ENCODE measurements at places on chromosomes 6 and 20.
A peak's percentile ranks its signal among the peaks of the same experiment; 100 is the strongest.

GRCh38 chr20:57394121-57395082 lies 3.2 kb downstream of the RBM38 start:
- DNase-seq = no peak

DNA sequence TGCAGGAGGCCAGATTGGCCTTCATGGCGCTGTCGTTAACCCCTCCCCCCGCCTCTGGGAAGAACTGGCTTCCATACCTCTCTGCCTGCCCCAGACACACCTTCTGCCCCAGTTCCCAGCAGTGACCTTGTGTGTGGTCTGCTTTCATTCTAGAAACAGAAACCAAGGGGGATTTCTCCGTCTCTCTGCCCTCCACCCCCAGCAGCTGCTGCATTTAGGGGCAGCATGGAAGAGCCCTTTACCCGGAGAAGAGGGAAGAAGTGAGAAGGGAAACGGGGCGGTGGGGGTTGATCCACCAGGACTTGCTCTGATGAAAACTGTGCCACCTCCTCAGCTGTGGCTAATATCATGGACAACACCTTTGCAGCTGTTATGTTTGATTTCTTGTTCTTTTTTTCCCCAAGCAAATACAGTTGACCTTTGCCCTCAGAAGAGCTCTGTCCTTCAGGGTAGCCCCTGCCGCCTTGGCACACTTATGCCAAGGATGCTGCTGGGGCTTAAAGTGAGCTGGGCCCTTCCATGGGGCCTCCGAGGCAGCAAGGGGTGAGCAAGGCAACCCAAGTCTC lies 6.1 kb downstream of the GLP1R start:
- DNase-seq = no peak

- no peak for DNase-seq
These were observed 160.1 kb downstream of the SCP2D1 start for GRCh38 chr20:18973529-18974173.

DNA sequence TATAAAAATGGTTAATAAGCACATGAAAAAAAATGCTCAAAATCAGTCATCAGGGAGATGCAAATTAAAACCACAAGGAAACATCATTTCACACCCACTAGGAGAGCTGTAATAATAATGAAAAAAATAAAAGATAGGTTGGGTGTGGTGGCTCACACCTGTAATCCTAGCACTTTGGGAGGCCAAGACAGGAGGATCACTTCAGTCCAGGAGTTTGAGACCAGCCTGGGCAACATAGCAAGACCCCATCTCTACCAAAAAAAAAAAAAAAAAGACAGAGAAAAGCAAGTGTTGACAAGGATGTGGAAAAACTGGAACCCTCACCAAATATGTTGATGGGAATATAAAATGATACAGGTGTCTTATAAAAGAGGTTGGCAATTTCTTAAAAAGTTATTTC lies 3.0 kb upstream of the MYLK4 start:
- no peak for DNase-seq

DNA sequence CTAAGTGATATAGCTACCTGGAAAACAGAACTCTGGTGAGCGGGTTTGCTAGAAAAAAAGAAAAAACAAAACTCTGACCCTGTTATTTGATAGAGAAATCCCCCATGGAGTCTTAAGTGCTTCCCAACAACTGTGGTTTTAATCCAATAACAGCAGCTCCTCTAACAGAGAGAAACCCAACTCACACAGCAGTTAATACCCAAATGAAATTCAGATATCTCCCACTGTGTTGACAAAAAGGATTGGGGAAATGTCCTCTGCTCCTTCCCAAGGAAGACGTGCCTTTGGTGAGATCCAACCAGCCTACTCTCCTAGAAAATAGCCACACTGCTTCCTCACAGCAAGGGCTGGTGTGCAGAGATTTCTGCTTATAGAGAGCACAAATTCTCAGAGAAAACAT lies 200.4 kb upstream of the FBXL4 start:
- no peak for DNase-seq

GRCh38 chr6:111997853-111998208 lies 56.1 kb upstream of the CCN6 start:
- no peak for DNase-seq

- DNase-seq = no peak
These were observed 10.7 kb upstream of the SLC17A4 start for GRCh38 chr6:25743868-25744267.

DNA sequence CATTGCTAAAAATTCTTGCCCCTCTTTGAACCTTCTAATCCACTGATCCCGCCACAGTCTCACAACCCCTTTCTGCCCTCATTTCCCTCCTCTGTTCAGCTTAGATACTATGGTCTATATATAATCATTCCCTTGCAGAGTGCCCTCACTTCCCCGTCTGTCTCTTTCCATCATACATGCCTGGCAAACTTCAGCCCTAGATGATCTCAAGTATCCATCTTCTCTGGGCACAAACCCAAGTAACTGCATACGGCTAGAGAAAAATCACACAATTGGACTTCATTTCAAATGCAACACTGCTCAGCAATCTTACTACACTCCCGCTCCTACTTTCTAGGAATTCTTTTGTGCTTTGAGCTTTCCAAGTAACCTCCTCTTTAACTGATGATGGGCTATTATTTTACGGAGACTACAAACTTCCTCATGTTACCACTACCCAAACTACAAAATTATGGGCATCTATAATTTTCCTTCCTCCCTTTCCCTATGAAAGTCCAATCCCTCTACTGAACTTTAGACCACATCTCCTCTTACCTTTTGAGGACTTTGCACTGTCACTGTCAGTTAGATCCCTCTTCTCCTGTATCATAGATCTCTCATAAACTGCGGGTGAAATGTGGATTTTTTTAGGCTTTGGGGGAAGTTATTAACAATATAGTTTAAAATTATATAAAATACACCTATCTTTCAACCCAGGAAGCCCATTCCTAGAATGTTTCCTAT lies 135.6 kb downstream of the BTBD9 start:
- DNase-seq = no peak

DNA sequence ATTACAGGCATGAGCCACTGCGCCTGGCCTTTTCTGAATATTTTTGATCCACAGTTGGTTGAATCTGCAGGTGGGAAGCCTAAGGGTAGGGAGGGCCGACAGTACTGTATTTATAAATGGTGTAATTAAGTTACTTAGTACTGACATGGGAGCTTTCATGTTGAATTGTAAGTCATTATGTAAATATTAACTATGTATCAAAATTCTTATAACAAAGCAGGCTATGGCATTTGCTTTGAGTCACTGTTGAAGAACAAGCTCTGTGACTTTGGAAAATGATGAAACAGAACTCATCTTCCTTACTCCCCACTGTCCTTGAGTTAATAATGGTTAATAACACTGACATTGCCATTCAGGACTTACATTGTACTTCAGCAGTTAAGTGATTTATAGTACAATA lies 63.0 kb upstream of the TXNDC5 start:
- DNase-seq = no peak

GRCh38 chr6:48229841-48230240 lies 118.8 kb upstream of the PTCHD4 start:
- DNase-seq = no peak

GRCh38 chr6:21259660-21260059 lies 333.9 kb upstream of the SOX4 start:
- no peak for DNase-seq

DNA sequence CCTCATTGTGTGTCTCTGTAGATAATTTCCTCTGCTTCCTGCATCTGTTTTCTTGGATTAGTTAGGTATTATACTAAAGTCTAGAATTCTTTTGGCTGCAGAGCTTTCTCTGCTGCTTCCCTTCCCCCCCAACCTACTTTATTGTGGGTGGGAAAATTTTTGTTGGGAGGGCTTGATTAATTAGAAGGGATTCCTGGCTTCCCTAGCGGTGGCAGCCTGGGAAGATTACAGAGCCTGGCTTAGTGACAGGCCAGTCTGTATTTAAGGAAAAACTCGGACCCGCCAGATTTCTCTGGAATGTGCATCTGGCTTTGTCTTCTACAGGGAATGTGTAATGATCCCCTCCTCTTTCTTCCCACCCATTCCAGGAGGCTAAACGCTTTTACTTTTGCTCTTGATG lies 31.2 kb downstream of the SLX4IP start:
- no peak for DNase-seq

DNA sequence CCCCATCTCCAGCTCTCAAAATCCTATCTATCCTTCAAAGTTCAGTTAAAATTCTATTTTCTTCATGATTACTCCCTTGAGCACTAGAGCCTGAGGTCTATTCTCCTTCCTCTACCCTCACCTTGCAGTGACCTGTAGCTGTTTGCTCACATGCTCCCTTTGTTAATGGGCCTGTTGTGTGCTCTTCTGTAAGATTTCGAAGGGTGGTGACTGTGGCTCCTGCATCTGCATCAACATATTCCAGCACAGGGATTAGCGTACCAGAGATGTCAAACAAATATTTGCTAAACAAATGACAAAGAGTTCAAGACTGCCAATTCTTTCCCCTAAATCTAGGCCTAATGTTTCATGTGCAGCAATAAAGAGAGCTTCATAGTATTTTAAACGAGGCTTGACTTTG lies 69.5 kb downstream of the ELOVL5 start:
- no peak for DNase-seq

DNA sequence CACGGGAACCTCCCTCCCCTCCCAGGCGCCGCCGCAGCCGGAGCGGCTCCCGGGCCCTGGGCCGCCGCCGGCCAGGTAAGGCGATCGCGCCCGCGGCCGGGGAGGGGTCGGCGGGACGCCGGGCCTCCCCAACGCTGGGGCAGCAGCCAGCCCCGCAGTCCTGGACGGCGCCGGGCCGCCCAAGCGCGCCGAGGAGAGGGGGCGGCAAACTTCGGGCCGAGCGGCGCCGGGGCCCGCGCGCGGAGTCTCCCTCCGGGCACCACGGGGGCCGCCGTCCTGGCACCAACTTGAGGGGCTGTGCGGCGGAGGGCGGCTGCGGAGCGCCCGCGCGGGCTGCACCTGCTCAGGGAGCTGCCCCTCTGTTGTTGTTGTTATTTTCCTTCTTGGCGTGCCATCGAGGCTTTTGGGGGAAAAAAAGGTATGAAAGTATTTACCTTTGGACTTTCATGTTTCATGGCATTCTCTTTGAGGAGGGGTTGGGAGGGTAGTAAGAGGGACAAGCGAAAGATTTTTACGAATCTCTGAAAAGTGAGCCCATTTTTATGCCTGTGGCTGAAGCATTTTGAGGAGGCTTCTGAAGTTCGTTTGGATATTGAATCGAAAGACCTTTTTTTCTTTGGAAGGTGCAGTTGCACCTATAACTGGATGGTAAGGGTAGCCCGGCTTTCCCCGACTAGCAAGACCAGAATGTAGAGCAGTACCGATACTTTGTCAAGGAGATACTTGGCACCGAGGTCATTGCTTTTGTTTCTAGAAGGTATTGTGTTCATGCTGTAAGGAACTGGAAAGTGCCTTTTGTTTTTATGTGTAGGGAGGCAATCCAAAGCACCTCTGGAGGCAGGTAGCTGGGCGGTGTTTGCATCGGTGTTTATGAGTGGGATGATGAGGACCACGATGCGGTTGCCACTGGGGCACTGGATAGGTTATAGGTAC lies at the start of gene RNF182:
Gene RNF182 (plus strand): TSS at position 4 of the 933 bp plus-strand sequence. CDS start 52,168 bp downstream, outside the sequence.
- DNase-seq = no peak

GRCh38 chr20:36808317-36809257 lies 35.0 kb upstream of the DSN1 start:
- DNase-seq = peak; percentile 20

DNA sequence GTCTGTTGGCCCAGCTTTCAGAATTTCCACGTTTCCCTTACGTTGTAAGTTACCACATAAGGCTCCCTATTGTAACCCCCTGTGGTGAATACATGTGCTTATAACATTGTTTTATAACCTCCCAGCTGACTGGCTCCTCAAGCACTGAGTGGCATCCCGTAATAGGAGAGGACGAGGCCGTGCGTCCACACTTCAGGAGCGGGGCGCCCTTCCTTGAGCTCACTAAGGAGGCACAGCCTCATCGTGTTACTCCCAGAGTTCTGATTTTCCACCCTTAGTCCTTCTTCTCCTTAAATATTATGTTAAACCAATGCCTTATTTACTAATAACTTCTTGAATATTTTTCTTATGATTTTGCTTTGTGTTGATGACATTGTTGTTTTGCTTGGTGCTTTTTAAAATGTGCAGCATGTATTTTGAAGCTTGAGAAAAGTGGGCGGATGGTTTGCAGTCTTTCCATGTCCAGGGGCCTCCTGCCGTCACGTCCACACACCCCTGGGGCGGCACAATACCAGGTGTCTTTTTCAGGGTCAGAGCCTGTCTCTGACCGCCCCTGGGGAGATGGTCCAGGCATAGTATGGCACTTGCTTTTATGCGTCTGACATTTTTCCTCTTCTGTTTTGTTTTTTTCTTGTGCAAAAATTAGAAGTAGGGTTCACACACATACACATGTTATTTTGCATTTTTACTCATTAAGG lies 181.8 kb downstream of the DLL1 start:
- DNase-seq = no peak

- no peak for DNase-seq
These were observed 32.4 kb downstream of the LY86 start for GRCh38 chr6:6620766-6621425.

DNA sequence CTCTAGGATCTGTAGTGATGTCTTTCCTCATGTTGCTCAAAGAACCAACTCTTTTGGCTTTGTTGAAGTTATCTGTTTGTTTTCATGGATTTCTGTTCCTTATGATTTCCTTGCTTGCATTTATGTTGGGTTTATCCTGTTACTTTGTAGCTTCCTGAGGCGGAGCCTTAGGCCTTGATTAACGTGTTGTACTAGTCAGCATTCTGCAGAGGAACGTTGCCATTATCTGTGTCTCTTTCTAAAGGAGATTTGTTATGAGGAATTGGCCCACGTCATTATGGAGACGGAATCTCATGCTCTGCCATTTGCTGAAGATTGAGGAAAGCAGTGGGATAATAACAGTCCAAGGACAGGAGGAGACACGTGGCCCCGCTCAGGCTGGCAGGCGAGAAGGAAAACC lies 29.9 kb downstream of the UCKL1 start:
- DNase-seq = no peak

- no peak for DNase-seq
These were observed 6.8 kb upstream of the RIPK1 start for GRCh38 chr6:3061501-3061941.

GRCh38 chr6:34181908-34182307 lies 36.0 kb upstream of the GRM4 start:
- no peak for DNase-seq

DNA sequence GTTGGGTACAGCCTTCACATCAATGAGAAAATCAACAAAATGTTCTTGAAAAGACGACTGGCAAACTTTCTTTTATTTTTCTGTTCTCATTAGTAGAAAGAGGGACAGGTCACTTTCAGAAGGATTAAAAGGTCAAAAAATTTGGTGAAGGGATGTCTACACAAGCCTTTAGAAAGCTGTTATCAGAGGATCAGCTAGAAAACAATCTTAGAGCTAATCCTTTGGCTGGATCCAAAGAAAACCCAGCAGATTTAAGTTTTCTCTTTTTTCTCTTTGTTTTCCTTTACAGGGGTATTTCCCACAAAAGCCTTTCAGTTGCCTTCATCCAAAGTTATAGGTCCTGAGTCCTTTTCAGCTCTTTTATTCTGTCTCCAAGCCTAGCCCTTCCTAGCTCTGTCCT lies 57.3 kb upstream of the EDN1 start:
- DNase-seq = no peak

Measured in amygdala (tissue), 56 donors.